ENCODE measurements at places on chromosomes 12 and 14. TPM values are rescaled to one million over a fixed set of nuclear protein-coding genes. Genes with fewer than 3 reads are reported as not detected.

Gene CEP170B
- 18.2 TPM for total RNA-seq

GRCh38 chr12:46977871-46978375, 101.5 kb upstream of the PCED1B start:
- DNase-seq: no peak

DNA sequence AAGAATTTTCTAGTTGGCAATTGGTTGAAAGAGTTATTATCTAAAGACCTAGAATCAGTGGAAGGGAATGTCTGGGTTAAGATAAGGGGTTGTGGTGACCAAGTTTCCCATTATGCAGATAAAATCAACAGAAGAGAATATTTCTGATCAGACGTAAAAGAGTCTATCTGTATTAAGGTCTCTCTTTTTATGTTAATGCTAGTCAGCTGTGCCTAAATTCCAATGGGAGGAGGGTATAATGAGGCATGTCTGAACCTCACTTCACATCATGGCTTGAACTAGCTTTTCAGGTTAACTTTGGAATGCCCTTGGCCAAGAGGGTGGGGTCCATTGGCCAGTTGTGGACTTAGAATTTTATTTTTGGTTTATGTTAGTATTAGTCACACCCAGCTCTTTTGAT, 34.3 kb upstream of the CHST11 start:
- peak; percentile 58 for DNase-seq

DNA sequence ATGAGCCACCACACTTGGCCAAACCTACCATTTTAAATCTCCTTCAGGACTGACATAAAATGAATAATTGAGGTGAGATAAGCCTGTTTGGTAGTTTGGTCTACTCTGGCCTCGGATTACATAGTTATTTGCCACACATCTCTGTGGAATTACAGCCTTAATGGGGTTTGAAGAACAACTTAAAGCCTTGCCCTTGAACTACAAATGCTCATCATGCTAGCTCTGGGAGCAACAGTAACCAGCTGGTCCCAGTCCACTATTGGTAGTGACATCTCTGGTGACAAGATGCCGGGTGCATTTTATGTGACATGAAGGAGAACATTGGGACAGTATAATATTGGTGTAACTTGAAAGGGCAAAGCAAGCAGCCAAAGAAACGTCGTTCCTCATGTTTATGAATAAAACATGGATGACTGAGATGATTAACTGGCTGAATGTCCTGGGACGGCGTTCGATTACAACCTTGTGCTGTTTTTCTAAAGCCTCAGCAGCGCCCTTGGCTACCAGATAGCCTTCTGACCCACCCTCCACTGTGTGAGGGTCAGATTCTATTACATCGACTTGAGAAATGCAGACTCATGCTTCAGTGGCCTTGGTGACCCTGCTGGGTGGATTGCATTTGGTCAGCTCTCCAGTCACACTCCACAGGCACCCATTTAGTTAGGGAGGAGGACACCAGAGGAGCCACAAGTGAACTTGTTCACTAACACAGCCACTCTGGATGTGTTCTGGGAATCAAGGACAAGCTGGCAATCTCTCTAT, 41.5 kb downstream of the BEST3 start:
- peak; percentile 29 for DNase-seq

DNA sequence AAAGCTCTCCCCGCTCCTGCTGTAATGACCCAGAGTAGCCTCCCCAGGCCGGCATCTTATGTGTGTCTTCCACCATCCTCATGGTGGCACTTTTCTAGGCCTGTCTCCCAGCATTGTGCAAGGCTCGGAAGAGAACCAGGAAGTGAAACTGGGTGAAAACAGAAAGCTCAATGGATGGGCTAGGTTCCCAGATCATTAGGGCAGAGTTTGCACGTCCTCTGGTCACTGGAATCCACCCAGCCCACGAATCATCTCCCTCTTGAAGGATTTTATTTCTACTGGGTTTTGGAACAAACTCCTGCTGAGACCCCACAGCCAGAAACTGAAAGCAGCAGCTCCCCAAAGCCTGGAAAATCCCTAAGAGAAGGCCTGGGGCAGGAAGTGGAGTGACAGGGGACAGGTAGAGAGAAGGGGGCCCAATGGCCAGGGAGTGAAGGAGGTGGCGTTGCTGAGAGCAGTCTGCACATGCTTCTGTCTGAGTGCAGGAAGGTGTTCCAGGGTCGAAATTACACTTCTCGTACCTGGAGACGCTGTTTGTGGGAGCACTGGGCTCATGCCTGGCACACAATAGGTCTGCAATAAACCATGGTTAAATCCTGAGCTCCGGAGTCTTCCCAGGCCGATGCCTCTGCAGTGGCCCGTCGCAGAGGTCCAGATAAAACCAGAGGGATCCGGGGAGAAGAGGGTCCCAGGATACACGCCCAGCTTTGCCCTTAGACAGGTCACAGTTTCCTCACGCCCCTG, 15.6 kb downstream of the ACVRL1 start:
- DNase-seq: peak; percentile 84

Gene EPYC
- not detected for total RNA-seq

DNA sequence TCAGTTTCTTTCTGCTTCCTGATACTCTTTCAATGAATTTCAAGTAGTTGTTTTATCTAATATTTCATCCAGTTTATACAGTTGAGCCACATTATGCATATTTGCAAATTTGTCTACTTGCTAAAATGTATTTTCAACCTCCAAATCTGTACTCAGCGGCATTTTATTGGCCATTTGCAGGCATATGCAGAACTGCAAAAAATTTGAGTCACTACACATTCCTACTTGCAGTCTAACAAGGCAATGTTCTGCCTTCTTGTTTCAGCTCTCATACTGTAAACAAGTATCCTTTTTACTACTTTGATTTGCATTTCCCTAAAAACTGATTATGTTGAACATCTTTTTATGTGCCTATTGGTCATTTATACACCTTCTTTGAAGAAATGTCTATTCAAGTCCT, 55.0 kb downstream of the POLR3B start:
- DNase-seq: no peak

DNA sequence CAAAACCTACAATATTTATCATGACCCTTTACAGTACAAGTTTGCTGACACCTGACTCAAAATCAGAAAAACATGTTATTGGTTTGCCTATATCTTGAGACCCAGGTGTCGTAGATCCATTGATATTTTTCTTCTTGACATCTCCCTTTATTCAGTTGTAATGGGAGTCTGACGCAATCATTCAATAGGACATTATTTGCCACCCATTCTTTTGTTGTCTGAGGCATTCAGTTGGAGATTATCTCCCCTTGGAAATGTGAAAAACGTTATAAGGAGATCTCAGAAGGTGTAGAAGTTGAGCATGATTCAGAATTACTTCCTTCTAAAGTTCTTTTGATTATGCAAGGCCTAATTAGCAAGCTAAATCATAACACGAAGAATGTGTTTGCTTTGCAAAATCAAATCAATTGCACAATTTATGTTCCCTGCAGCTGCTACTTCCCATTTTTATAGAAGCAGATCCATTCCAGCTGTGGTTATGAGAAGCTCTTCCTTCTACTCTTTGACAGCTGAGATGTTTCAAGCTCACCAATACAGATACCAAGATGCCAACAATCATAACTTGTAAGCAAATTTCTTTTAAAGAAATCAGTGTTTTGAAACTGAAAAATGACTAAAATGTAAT, 228.2 kb upstream of the SYT1 start:
- peak; percentile 17 for DNase-seq

DNA sequence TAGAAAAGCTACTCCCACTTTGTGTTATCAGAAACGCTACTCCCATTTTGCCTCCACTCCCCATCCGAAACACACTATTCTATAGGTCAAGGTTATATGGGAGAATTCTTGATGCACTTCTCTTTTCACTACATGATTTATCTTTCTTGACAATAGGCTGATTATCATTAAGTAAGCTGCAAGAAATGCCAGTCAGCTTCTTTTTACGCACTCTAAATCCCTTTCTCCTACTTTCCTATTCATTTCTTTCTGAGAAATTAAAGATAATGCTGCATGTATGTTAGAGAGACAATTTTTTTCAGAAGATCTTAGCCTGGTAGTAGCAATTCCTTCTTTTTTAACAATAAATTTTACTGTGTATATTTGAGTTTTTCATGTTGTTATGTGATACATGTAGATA, 41.0 kb upstream of the CCDC91 start:
- DNase-seq: no peak

- no peak for DNase-seq
These were observed 531.4 kb downstream of the FUT8 start for GRCh38 chr14:65943916-65944410.

Gene PAX9
- total RNA-seq: not detected

- DNase-seq: no peak
These were observed 81.4 kb downstream of the FRMD6 start for GRCh38 chr14:51733147-51733546.

Measured in fibroblast of the aortic adventitia (primary cell).